Activated T-cell treated with anti-CD3 and anti-CD28 coated beads, Interleukin-2, amount 50 U/mL, for 1 hour (primary cell): ENCODE measurements at places on chromosomes 6 and 20.

GRCh38 chr20:51354191-51354768, 188.2 kb downstream of the NFATC2 start:
- no peak for DNase-seq

- DNase-seq, result no peak
Observed at GRCh38 chr20:47466213-47466612, 35.5 kb upstream of the NCOA3 start.

- no peak for DNase-seq
Observed at GRCh38 chr6:156510242-156510641, 266.9 kb upstream of the ARID1B start.

- DNase-seq, result no peak
Observed at GRCh38 chr20:43442282-43442880, 15.3 kb upstream of the SRSF6 start.

DNA sequence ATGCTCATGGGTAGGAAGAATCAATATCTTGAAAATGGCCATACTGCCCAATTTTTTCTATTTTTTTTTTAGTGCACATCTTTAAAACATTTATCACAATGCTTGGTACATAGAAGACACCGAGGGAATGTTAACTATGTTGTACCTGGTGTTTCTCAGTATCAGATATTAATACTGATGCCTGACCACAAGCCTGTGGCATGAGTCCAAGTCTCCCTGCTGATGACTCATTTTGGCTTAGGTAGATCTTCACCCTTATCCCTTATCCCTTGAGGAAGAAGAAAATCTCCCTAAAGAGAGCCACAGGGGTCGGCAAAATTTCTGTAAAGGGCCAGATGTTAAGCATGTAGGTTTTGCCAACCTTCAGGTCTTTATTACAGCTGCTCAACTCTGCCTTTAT, 14.5 kb downstream of the CD109 start:
- DNase-seq, result no peak

DNA sequence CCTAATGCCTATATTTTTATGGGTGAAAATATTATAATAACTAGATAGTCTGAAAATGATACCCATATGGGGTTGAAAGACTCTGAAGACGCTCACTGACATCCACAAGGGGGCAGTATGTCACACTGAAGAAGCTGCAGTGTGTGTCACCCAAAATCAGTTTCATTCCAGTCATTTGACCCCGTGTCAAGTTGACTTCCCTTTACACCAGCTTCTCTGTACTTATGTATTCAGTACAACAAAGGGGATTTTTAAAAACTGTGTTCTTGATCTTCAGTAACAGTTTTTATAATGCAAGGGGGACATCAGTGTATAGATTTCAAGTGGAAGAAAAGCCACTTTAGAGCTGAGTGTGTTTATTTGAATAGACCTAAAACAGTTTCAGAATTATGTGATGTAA, 19.3 kb downstream of the FAXC start:
- peak; percentile 23 for DNase-seq

GRCh38 chr20:44495802-44496481, 20.3 kb downstream of the TTPAL start:
- no peak for DNase-seq

GRCh38 chr6:165732696-165733488, 69.9 kb upstream of the PDE10A start:
- no peak for DNase-seq

DNA sequence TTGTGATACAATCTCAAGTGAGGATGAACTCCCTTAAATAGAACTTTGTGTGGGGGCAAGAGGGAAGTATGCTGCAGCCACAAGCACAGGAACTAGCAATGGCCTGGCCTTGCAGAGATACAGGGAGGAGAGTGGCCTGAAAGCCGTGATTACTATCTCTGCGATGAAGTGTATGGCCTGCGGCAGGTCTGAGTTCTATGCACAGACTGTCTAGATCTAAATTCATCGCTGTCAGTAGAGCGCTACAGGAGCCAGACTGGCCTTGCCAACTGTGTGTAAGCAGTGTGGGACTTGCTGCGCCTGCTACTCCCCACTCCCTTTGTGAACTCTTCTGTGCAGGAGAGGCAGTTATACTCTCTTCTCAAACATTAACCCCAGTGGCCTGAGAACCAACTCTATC, 997.0 kb downstream of the GRIK2 start:
- no peak for DNase-seq

GRCh38 chr6:144662812-144663365, 377.8 kb downstream of the UTRN start:
- DNase-seq, result no peak

- DNase-seq, result no peak
Observed at GRCh38 chr20:17624551-17625245, 54.8 kb downstream of the DSTN start.

DNA sequence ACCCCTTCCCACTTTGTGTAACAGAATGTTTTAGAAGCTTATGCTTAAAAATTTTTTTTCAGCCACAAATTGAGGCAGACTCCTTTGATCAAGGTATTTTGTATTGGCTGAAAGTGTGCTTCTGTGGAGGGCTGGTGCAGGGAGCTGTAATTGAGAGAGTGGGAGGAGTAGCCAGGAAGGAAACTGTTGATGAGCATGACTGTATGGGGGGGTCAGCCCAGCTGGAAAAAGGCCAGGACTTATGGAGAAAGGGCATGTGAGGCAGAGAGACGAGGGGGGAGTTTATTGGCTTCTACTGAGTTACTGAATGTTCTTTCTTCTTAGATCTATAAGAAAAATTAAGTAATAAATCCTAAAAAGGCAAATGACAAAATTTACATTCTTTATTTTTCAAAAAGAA, 13.4 kb downstream of the RFPL4B start:
- no peak for DNase-seq

DNA sequence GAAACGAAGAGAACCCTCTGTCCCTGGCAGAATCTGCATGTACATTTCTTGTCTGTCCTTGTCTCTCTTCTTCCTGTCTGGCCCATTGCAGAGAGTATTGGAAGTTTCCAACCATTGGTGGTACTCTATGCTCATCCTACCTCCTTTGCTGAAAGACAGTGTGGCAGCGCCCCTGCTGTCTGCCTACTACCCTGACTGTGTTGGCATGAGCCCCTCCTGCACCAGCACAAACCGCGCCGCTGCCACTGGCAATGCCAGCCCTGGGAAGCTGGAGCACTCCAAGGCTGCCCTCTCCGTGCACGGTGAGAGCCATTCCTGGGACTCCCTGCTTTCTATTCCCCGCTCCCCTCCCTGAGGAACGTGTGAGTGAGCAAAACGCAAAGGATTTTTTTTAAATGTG, 32.5 kb downstream of the KDM1B start:
- no peak for DNase-seq

GRCh38 chr6:110687326-110687725, 127.9 kb downstream of the CDK19 start:
- no peak for DNase-seq

DNA sequence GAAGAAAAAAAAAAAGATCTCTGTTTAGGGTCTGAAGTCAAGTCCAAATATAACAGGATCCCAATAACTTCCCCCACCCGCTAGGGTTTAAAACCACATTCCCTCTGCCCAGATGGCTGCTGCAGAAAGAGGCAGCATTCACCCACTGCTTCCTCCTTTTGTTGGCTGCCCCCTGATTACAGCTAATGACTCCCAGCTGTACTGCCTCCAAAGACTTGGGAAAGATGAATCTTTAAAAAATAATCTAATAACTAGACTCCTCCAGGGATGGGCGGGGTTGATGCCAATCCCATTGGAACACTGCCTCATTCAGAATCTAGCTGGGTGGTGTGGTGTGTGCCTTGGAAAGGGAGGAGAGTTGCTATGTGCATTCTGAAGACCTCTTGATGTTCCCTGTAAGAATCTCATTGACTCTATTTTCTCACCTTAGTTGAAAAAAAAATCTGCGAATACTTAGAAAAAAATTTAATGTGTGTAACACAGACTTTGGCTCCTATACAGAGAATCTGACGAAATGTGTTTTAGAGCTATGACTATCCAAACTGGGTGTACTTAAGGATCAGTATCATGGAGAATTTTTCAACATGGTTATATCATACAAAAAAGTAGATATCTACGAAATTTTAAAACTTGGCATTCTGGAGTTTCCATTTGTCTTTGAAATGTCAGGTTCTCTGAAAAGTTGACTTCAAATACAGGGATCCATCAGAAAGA, 174.0 kb downstream of the RNF144B start:
- DNase-seq, result no peak
